ENCODE measurements at places on chromosomes 7 and 10.

DNA sequence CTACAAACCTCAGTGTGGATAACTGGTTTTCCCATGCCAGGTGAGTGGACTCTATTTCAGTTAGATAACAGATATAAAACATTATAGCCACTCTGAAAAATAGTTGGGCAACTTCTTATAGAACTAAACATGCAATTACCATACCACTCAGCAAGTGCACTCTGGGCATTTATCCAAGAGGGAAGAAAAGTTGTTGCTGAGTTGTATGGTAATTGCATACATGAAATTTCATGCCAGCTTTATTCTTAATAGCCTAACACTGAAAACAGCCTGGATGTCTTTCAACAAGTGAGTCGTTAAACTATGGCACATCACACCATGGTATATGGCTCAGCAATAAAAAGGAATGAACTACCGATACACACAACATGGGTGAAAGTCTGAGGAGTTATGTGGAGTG lies 10.6 kb upstream of the UPP1 start:
- DNase-seq, result no peak

GRCh38 chr7:39882148-39882784 lies 67.8 kb upstream of the CDK13 start:
- no peak for DNase-seq

DNA sequence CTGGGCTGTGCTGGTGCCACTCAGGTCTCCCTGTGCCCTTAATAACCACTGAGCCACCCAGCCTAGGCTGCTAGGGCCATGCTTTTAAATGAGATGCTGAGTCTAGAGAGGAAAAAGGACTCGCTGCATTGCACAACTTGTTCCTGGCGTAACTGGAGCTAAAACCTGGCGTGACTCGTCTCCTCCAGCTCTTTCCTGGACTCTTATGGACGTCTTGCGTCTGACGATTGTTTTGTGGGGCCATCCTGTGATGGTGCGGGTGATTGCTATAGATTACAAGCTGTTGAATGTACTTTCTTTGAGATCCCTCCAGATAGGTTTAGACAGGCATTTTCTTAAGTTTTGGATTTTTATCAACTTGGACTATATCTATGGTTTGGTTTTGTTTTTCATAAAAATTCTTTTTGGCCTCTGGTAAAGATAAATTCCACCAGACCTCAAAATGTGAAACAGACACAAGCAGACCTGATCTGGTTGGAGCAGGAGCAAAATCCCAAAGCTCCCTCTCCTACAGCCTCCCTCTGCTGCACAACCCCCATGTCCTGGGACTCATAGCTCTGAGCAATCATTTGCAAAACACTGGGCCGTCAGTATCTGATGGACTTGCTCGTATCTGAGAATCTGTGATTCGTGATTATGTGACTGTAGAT lies 230.3 kb downstream of the ARHGAP12 start:
- DNase-seq, result no peak

- no peak for DNase-seq
Measured at GRCh38 chr10:70539471-70539870, 60.9 kb downstream of the PALD1 start.

DNA sequence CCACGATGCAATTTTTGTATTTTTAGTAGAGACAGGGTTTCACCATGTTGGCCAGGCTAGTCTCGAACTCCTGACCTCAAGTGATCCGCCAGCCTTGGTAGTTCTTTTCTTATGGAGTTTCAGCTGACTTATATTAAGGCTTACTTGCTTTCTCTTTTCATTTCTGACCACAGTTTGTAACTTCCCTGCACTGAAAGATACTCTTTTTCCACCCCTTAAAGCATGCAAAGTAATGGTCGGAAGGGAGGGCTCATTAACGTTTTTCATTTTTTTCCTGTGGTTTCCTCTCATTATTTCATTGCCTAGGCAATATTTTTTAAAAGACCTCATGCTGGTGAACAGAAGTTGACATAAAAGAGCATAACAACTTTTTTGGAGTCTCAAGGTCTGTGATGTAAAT lies 27.0 kb downstream of the ADRB1 start:
- no peak for DNase-seq

DNA sequence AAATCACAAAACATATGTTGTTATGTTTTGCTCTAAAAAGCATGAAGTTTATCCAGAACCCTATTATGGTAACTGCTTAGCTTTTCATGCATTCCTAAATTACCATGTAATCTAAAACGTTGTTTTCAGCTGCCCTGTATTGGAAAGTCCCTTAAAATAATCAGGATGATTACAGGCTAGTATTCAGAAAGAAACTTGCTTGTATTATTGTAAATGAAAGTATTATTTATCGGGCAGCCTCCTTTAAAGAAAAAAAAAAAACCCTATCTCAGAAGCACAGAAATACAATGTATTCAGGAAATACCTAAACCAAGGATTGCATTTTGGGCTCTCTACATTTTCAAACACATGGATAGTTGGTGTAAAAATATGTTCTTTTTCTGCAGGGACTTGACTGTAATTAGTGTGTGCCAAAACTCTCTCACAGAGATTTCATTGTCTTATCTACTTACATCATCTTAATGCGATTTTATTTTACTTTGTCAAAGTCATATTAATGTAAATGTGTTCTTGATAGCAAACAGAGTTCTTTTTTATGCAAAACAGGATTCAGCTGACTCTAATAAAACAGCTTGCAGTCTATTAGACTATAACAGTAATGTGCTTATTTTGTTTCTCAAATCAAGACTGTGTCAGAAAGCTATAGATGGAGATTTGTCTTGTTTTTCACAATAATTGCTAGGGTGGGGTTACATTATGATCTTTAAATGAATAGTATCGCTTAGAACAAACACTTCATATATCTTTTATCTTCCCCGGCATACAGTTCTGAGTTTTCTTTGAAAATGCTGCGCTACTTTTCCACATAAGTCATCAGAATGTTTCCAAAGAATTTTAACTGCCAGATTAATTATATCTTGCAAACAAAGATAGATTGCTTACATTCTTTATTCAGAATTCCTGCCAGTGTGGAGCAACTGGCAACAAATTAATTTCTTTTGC lies 65.3 kb upstream of the ARID5B start:
- no peak for DNase-seq

- DNase-seq, result no peak
Measured at GRCh38 chr10:51860257-51860656, 160.9 kb upstream of the CSTF2T start.

- no peak for DNase-seq
Measured at GRCh38 chr10:25039531-25039930, 23.1 kb downstream of the THNSL1 start.

GRCh38 chr10:50464004-50464409 lies 159.7 kb downstream of the SGMS1 start:
- no peak for DNase-seq

All from activated naive CD8-positive, alpha-beta T cell treated with anti-CD3 and anti-CD28 coated beads for 36 hours (primary cell).